Activated CD8-positive, alpha-beta T cell treated with anti-CD3 and anti-CD28 coated beads, Interleukin-2, amount 10 ng/mL, durations not matched to agents 7 days and 5 days (primary cell): ENCODE measurements at places on chromosomes 2 and 18.

- DNase-seq: no peak
Observed at GRCh38 chr2:38207168-38207567, 131.2 kb upstream of the CYP1B1 start.

GRCh38 chr2:133943108-133943507, 310.8 kb upstream of the MGAT5 start:
- no peak for DNase-seq

DNA sequence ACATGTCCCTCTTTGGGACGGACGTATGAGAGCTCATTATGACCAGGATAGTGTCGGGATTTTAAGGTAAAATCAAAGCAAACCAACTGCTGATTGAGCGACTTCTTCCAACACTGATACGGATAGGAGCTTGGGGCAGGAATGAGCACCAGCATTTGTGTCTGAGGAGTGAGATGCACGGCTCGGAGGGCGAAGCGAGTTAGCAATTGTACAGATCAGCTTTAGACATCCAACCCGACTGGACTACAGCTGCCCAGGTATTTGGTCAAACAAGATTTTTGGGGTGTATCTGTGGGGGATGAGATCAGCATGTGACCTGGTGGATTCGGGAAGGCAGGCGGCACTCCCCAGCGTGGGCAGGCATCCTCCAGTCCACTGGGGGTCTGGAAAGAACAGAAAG, 76.1 kb downstream of the NDUFA10 start:
- DNase-seq: no peak

DNA sequence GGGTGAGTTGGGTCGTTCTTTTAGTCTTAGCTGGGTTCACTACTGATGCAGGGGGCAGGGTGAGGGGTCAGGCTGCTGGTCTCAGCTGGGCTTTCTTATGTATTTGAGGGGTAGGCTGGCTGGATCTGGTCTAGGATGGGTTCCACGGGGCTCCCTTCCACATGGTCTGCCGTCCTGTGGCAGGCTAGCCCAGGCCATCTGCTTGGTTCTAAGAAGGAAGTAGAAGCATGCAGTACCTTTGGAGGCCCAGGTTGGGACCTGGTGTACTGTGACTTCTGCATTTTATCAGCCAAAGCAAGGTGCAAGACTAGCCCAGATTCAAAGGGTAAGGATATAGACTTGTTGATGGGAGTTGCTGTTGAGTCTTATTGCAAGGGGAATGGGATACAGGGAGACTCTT, 35.5 kb upstream of the MGAT5 start:
- no peak for DNase-seq

- no peak for DNase-seq
Observed at GRCh38 chr18:25862881-25863600, 227.4 kb downstream of the SS18 start.

DNA sequence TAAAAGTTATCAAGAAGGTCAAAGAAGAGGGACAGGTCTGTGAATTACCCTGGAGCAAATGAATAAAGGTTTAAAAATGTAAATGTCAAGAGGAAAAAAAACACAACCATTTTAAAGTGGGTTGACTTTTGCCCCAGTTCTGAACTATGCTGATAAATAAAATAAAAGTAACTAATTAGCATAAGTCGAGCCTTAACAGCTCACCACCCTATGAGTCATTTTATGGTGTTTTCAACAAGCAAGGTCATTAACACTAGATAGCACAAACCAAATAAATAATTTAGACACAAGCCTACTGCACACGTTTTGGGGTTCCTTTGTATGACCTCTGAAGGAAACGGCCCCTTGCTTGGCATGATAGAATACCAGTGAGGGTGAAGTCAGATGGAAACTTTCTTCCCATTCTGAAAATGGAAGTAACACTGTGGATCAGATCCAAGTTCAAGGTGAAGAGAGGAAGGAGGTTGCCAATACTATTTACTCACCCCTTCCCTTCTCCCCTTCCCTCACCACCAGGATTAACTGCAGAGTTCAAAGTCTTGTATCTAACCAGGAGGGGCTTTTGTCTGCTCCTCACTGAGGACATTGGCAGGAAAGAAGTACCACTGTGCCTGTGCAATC, 380.0 kb upstream of the ACVR2A start:
- DNase-seq: no peak

DNA sequence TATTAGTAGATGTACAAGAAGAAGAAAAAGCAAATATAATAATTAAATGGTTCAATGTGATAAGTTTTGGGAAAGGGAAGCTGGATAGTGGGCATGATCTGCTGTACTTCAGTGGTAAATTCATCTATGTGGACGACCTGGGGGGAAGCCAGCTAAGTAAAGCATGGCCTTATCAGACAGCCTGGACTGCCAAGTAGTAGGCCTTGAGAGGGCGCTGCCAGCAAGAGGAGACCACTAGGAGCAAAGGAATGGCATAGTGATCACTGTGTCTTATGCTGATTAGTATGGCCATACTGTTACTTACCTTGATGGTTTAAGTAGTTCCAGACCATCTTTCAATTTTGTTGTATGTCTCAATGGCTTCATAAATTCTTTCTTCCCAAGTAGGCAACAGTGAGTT, 287.6 kb downstream of the SETBP1 start:
- no peak for DNase-seq

- DNase-seq: no peak
Observed at GRCh38 chr2:37984176-37984575, 59.1 kb downstream of the RMDN2 start.

DNA sequence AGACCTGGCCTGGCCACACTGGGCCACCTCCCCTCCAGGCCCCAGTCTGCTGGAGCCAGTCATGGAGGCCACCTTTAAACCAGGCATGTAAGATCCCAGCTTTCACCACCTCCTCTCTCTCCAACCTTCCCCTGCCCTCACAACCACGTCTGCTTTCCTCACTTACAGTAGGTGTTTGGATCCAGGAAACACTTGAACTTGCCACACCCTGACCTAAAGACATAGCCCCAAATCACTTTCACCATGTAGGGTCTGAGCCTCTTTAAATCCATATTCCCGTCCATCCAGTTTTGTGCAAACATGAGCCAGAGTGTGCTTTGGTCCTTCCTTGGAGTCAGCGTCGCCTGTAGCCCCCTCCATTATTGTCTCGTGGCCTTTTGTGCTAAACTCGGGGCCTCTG, 66.8 kb downstream of the NRP2 start:
- DNase-seq: no peak

DNA sequence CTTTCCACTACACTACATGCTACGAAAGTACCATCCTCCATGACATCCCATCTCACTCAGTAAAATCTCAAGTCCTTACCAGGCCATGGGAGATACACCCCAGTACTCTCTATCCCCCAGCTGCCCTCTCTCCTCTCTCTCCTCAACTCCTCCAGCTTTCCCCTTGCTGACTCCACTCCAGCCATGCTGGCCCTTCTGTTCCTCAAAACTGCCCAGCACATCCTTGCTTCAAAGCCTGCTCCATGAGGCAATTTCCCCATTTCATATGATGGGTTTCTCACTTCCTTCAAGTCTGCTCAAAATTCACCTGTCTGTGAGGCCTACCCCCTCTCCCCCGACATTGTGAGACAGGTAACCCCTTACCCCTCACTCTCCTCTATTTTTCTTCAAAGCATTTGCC, 8.6 kb downstream of the CHN1 start:
- DNase-seq: no peak

- DNase-seq: peak; percentile 35
Observed at GRCh38 chr2:135916207-135916606, 40.0 kb upstream of the MCM6 start.

- no peak for DNase-seq
Observed at GRCh38 chr18:44358402-44358801, 322.3 kb upstream of the SETBP1 start.

DNA sequence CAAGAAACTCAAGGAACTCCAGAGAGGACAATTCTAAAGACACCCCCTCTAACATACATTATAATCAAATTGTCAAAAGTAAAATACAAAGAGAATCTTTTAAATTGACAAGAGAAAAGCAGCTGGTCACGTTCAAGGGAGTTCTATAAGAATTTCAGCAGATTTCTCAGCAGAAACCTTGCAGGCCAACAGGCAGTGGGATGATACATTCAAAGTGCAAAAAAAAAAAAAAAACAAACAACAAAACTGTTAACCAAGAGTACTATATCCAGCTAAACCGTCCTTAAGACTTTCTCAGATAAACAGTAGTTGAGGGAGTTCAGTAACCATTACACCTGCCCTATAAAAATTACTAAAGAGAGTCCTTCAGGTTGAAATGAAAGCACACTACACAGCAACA, 33.9 kb downstream of the CCDC138 start:
- DNase-seq: no peak

DNA sequence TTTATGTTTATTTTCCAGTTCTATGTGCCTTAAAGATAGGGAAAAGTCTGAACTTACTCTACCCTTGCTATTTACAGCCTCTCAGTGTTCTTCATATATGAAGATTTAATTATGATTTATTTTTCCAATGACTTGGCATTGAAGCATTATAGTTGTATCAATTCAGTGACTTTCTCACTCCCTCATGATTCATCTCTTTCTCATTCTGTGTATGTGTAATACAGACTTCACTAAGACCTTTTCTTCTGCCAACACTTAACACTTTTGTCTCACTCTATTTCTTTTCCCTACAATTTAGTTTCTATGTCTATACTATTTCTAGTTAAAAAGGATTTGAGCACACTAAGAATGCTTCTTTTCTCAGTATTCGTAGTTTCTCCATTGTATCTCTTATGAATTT, 1470.3 kb upstream of the ACVR2A start:
- no peak for DNase-seq

GRCh38 chr2:128644718-128645256, 326.1 kb upstream of the HS6ST1 start:
- peak; percentile 5 for DNase-seq
